ENCODE measurements at places on chromosomes 1 and 21. TPM values are rescaled to one million over a fixed set of nuclear protein-coding genes. Genes with fewer than 3 reads are reported as not detected.

Gene LSS
- total RNA-seq: 67.9 TPM

DNA sequence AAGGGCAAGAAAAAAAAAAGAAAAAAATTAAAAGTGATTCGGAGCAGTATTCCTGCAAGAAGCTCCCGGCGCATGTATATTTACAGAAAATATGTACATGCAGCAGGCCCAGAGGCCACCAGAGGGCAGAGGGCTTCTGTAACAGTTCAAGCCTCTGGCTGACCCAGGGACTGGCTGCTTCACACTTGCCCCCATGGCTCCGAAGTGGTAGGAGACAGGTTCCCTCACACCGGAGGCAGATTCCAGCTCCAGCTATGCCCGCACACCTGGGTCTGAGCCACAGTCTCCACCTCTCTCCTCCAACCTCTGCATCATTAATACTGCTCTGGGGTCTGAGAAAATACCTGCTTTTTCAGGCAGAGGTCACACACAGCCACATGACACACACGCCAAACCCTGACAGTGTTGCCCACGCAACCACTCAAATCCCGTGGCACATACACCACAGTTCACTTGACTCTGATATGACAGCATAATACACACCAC, 2.2 kb upstream of the ARHGAP30 start:
- no peak for DNase-seq

Gene HJV
- 110 TPM for total RNA-seq

Gene PIGK
- 14.2 TPM for total RNA-seq

- no peak for DNase-seq
Observed at GRCh38 chr1:182560392-182560984, 28.6 kb downstream of the RNASEL start.
